ENCODE measurements at places on chromosomes 6 and 20.

DNA sequence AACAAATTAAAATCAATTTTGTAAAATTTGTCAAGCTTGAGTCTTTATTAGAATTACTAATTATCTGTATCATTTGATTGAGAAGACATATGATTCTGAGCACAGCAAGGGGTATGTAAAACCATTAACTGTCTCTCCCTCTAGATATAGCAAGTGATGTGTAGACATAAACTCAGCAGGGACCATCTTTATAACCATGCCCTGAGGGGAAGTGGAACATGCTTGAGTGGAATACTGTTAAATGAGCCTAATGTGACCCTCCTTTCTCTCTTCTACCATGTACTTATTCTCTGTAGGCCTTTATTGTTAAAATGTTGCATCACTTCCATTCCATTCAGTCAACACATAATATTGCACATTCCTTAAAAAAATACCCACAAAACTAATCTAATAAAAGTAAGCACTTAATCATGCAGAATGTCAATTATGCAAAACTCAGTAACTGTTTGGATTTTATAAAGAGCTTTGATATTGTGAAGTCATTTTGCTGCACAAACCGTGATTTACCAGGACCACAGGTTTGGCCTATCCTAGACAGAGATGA lies 896.6 kb upstream of the MANEA start:
- DNase-seq: no peak

DNA sequence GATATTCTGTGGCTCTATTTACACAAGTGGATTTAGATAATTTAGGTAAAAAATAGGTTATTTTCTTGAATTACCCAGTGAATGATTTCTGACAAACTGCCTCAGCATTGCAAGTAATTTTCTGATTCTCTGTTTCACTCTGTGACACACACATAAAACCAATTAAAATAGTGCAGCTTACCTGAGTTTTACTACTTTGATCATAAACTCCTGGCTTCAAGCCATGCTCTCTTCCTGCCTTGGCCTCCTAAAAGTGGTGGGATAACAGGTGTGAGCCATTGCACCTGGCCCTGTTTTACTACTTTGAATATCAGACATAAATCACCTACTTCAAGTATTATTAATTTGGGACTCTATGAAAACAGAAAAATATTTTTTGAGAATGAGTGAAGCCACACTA lies 462.9 kb downstream of the ADGRB3 start:
- no peak for DNase-seq

GRCh38 chr6:68026483-68026882 lies 608.6 kb upstream of the ADGRB3 start:
- DNase-seq: no peak

DNA sequence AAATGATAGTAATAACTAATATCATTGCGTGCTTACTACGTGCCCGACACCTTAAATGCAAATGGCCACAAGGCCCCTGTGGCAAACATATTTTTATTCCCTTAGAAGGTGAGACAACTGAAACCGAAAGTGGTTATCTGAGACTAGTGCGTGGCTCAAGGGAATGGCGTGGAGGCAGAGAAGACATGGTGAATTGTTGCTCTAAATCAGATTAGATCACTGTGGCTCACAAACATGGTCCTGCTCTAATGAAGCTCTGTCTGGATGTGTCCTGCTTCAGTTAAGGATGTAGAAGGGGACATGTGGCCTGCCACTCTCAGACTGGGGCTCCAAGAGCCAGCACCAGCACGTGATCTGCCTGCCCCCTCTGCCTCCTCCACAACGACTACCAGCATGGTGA lies 124.2 kb upstream of the GMDS start:
- no peak for DNase-seq

DNA sequence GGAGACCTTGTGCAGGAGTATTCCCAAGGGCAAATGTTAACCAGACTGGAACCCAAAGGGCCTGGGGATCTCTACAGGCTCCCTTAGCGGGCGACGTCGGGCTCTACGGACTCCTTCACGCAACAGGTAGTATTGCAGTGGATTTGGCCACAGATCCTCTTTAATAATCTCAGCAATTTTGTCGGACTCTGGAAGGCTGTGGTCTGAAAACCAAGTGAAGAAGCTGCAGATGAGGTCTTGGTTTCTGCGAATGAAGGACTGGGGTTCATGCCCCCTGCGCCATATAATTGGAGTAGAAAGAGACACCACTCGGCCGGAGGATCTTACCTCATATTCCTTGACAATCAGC lies 1.3 kb downstream of the TSPYL1 start:
- DNase-seq: no peak

DNA sequence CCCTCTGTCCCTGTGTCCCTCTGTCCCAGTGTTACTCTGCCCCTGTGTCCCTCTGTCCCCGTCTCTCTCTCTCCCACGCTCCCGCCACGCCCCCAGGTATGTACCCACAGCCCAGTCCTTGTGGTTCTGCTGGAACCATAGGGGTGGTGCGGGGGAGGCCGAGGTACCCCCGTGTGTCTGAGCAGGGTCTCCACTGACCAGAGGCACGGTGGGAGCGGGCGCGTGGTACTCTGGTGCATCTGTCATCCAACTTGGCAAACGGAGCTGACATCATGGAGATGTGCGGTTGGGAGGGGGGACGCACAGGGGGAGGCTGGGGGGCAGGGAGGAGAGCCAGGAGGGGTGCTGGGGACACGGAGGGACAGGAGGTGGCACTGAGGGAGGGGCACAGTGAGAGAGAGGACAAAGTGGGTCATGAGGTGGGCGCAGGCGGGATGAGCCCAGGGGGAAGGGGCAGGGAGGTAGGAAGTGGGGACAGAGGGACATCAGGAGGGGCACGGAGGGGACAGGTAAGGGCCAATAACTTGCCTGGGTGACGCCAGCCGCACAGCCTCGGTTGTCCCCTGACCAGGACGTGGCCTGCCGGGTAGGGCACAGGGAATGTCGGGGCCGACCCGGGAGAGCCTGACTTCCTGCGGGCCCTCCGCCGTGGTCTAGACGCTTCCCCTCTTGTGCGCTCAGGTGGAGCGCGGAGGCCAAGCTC lies 163.6 kb upstream of the PDE10A start:
- no peak for DNase-seq

DNA sequence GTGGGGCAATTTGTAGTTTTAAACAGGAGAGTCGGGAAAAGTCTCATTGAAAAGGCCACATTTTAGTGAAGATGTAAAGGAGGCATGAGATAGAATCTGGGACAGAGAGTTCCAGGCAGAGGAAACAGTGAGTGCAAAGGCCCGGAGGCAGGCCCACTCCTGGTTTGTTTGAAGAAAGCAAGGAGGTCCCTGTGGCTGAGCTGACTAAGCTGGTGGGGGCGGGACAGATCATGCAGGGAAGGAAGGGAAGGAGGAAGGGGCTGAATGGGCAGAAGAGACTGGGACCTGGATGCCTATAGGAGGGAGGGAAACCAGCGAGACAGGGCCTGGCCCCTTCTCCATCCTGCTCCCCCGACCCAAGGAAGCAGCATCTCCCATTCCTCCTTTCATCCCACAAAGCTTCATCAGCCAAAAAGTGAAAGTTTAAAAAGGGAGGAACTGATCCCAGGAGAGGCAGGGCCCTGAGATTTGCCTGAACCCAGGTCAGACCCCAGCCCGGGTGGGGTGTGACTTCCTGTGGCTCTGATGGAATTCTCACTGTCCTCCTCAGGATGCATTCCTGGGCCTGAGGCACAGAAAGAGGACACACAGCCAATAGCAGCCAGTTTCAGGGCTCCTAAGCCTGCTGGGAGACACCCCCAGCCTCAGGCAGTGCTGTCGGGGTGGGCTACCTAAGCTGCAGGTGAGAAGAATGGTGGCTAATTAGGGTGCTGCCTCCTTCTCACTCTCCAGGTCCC lies 54.2 kb upstream of the SIRPA start:
- no peak for DNase-seq

DNA sequence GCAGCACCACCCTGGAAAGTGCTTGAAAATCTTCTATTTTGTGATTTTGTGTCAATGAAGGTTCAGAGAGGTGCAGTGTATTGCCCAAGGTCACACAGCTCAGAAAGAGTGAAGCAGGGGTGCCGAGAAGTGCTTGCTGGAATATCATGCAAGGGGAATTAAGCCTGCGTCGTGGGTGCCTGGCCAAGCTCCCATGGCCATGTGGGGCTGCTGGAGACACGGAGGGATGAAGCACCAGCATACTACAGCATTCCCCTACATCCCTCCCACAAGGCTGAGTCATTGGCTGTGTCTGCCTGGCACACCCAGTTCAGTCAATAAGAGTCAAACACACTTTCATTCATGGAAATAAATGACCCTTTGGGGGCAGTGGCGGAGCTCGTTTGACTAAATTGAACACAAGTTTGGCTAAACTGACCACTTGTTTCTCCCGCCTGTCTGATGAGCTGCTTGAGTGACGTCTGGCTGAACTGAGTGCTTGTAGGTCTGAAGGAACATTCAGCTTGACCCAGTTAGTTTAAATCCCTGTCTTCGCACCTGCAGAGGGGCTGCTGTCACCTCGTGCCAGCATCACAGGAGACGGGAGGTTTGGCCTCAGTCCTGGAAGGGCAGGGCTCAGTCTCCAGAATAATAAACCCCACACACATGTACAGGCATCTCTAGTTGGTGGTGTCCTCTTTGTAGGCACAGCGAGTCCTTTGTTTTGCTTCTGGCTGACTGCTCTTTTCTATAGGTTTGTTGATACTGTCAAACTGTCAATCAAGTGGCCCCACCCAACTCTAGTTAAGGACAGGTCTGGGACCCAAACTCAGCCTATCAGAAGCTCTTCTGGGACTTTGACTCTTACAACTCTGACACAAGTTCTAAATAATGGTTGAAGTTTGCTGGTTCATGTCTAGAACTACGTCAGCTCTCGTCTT lies 8.4 kb upstream of the TGM2 start:
- DNase-seq: no peak
